ENCODE measurements at places on chromosomes 4 and X.

DNA sequence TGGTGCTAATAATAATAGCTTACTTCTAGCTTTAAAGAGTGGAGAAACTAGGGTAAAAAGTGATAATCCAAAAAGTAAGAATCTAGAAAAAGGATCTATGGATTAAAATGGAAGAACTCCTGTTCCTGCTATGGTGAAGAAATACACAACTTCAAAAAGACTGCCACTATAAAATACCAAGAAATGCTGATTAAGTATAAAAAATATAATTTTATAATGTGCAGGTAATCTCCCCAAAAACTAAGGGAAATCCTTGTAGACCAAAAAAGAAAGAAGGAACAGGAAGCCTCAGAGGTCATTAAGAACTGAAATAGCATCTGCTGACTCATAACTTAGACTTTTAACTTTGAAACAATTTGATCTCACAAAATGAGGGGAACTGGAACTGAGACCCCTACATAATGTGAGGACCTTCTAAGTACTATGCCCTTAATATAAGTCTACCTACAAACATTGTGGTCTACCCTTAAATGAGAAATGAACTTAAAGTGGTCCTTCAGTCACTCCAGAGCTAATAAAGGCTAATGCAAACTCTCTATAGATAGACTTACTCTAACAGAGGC is 50.6 kb upstream of the SRPX start:
- DNase-seq, result no peak

DNA sequence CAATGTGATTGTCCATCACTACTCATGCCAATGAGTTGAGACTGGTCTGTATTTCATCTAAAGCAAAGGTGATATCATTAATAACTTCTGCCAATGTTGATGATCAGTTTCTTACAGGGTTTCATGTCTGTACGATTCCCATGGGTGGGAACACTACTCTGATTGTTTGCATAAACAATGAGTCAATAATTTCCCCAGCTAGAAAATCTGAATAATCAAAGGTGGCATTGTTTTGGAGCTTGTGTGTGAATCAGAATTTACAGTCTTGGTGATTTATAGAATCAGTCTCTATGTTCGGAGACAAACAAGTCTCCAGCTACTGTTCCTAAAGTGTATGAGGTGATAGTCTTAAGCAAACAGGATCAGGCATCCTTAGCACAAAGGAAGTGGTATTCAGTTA is 35.5 kb upstream of the PARM1 start:
- DNase-seq, result no peak

- DNase-seq, result no peak
These were observed 10.0 kb downstream of the MGST2 start for GRCh38 chr4:139675651-139676050.

GRCh38 chr4:120809518-120809917 is 113.0 kb downstream of the PRDM5 start:
- no peak for DNase-seq

- no peak for DNase-seq
These were observed 86.0 kb downstream of the LRP2BP start for GRCh38 chr4:185309770-185310169.

DNA sequence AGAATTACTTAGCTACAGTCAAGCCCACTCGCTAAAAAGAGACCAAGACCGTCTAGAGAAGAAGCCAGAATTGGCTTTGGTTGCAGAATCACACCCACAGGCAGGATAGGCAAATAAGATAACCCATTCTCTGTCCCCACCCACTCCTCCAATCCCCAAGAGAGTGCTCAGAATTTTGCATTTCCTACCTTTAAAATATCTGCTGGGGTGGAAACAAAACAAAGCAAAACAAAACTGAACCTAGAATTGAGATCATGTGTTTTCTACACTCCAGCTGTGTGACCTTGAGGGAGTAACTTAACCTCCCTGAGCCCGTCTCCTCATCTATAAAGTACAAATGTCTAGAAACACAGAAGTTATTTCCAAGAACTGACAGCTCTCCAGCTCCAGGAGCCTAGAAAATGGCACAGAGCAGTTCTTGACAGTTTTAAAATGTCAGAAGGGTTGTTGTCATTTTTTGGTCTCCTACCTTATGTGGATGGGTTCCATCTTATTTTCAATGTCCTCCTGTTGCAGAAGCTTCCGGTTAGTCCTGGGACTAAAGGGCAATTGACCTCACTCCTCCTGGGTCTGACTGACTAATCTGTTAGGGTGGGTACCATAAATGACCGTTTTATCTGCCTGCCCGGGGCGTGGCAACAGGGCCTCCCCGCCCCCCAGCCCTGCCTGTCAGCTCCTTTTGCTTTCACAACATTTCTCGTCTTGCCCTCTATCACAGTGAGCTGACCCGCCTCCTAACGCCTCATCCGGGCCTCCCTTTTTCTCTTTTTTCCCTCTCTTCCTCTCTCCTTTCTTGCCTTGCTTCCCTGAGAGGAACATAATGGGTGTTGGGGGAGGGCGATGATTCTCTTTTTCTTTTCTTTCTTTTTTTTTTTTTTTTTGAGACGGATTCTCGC is 114.0 kb downstream of the RBM47 start:
- no peak for DNase-seq

DNA sequence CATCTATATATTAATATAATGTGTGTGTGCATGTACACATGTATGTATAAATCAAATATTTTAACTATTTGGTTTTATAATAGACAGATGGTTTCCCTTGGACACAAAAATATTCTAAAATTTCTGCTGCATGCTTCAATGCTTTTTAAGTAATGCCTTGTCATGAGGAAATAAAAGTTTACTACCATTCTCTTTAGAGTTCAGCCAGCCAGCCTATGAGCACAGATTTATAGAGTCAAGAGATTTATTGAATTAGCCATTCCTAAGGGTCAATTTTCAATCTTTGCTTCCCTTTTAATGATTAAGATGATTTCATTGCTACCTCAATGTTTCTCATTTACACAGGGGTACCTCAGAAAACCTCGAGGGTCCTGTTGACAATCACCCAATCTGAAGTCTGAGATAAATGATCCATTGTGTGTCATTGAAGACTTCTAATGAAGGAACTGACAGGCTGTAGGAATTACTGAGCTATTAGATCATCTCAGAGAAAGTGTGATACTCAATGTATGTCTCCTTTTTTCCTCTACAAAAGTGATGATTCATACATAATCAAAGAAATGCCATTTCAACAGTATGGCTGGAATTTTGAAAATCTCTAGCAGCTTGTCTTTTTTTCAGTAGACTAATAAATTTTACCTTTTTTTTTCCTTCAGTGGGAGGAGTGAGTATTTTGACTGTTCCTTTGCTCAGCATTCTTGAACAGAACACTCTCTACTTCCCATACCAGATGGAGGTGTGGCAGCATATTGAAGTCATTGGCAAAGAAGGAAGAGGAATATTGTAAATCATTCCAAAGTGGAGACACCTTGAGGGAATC is 222.6 kb upstream of the PCDH18 start:
- DNase-seq, result no peak

- no peak for DNase-seq
These were observed 624.4 kb upstream of the ACTRT1 start for GRCh38 chrX:128676651-128677050.

DNA sequence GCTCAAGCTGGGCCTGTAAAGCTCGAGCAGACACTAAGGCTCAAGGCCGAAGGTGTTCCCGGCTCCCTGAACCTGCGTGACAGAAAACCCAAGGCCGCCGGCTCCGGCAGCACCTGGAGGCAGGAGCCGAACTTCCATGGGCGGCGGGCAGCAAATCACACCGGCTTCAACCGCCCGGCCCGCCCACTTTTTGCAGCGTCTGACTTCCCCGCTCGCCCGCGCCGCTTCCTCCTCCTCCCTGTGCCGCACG is 940 bp upstream of the NSD2 start:
- DNase-seq, result peak; percentile 81

DNA sequence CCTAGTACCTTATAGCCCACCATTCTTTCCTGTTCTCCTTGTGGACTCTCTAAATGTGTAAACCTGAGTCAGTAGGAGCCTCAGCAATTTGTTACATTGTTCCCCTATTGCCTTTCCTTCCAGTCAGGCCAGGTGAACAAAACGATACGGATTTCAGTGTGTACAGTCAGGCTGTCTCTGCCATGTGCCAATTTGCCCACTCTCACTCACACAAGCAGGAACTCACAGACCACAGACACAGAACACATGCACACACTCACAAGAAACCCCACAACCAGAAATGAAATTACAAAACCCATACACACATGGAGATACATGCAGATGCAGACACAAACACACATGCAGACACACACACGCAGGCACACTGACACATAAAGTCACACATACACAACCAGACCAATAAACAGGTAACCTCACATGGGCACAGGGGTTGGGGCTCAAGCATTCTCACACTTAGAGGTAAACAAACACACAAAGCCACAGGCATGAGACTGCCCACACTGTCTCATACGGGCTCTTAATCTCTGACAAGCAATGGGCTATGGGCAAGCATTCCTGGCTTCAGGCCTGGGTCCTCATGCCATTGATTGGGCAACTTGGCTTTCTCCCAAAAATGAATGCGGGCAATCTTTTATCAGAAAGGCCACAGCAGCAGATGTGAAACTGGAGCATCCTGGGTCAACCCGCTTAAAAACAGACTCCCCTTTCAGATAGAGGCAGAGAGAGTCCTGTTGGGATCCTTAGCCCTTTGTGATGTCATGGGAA is 68.7 kb downstream of the NBDY start:
- no peak for DNase-seq

GRCh38 chrX:131802836-131803626 is 220.1 kb upstream of the STK26 start:
- no peak for DNase-seq

DNA sequence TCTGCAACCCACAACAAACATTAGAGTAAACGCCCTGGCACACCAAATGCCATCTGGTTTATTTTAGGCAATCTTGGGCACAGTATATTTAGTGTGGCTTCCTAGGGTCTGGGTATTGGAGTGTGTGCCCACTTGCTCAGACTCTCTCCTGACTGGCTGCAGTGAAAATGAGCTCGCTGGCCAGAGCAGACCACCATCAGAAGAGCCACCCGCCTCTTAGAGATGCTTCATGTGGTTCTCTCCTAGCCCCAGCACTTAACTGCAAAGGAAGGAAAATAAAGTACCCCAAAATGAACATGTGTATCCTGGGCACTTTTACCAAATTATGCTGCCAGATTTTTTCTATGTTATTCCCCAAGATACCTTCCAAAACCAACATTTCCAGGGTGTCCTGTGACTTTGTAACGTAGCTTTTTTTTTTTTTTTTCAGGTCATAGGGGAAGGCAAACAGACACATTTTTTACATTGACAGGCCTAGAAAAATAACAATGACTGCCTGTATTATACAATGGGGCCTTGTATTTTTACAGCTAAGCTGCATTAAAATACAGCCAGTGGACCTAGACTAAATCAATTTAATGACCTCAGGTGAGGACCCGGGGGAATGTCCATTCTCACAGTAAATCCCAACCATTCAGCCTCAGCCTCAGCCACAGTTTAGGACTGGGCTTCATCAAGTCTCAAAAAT is 193.7 kb downstream of the RASL11B start:
- no peak for DNase-seq

DNA sequence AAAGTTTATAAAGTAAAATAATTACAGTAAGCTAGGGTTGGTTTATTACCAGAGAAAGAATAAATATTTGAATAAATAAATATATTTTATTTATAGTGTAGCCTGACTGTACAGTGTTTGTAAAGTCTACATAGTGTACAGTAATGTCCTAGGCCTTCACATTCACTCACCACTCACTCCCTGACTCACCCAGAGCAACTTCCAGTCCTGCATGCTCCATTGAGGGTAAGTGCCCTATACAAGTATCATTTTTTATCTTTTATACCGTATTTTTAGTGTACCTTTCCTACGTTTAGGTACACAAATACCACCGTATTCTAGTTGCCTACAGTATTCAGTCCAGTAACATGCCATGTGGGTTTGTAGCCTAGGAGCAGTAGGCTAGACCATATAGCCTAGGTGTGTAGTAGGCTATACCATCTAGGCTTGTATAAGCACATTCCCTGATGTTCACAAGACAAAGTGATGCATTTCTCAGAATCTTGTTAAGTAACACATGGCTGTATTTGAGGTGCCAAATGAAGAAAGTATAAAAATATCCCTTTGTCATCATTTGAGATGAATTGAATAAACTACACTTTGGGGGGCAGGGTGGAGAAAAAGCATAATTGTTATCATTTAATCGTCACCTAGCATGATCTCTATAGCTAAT is 14.7 kb upstream of the KLHL8 start:
- DNase-seq, result no peak

GRCh38 chr4:158856852-158857251 is 88.0 kb downstream of the FNIP2 start:
- DNase-seq, result no peak

GRCh38 chr4:23851464-23851863 is 38.4 kb downstream of the PPARGC1A start:
- no peak for DNase-seq

- no peak for DNase-seq
These were observed 179.9 kb downstream of the GABRG1 start for GRCh38 chr4:45944000-45944399.

- no peak for DNase-seq
These were observed 382.3 kb upstream of the EMCN start for GRCh38 chr4:100900134-100900533.

- no peak for DNase-seq
These were observed 52.7 kb downstream of the IRF2 start for GRCh38 chr4:184421533-184422155.

DNA sequence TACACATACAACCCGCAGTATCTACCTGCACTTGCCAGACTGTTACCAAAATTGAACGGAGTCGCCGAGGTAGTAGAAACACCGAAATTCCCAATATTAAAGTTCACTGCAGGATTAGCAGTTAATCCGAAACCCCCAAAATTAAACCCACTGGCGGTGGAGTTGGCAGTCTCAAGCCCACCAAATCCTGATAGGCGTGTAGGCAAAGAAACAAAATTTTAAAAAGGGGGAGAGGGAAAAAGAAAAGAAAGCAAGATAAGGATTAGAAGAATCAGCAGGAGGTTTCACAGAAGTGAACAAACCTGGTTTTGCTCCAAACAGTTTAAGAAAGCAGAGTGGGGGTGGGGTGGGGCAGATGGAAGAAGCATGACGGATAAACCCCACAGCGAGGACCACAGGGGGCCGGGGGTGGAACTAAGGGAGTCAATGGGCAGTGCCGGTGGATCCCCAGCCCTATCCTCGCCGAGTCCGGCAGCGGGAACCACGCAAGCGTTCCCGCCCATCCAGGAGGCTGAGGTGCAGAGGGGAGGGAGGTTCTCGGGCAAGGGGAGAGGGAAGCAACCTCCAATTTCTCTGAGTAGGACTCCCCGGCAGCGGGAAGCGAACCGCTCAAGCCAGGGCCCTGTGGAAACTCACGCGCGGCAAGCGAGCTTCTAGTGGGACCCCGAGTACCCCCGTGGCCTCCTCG is 599 bp downstream of the NUP54 start:
- DNase-seq, result peak; percentile 31

GRCh38 chr4:159003420-159004253 is 99.2 kb upstream of the RAPGEF2 start:
- no peak for DNase-seq

- DNase-seq, result no peak
These were observed 42.5 kb downstream of the HTT start for GRCh38 chr4:3116955-3117354.
